ENCODE measurements at places on chromosomes 16 and 17.

- no peak for DNase-seq
Observed at GRCh38 chr17:60094754-60095153, 16.0 kb upstream of the HEATR6 start.

- no peak for DNase-seq
Observed at GRCh38 chr17:7404737-7405349, 946 bp upstream of the TMEM256 start.

- no peak for DNase-seq
Observed at GRCh38 chr16:2983706-2984136, 3.5 kb upstream of the PKMYT1 start.

DNA sequence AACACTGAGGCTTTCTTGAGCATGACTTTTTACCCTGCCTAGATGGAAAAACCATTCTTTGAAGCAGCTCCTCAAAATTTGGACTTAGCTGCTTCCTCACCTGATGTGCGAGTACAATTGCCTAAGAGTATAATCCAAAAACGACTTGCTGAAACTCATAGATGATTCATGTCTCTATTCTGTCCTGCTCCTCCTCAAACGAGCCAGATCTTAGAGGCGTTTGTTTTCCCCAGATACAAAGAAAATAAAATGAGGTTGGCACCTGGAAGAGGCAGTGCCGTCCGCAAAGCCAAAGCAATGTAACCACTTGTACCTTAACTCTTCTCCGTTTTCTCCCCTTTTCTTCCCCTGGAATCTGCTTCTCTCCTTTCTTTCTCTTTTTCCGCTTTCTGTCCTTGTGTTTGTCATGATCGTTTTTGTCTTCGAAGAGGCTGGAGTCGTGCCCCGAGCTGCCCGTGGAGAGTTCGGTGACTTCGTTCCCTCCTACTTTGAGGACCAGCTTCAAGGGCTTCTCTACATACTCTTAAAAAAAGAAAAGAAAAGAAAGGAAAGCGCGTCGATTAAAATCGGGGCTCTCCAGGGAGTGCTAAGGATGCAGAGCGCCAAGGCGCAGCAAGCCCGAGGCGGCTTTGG lies 895 bp downstream of the BRD7 start:
- no peak for DNase-seq

DNA sequence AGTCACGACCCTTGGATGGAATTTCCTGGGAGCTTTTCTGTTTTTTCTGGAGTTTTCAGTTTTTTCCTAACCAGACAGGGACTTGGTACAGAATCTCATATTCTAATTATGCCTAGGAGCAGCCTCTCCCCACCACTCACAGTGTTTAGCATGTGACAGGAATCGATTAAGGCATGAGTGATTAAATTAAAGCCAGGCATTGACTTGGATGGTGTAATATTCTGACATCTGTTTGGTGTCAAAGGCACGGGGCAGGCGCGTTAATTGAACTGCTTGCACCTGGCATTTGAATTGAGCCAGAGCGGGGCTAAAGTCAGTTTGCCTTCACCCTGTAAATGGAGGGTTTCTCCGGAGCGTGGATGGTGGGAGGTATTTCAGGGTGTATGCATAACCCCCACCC lies 11.9 kb downstream of the MAPT start:
- DNase-seq, result peak; percentile 45

GRCh38 chr17:65389426-65389825 lies 172.0 kb downstream of the AXIN2 start:
- DNase-seq, result no peak

DNA sequence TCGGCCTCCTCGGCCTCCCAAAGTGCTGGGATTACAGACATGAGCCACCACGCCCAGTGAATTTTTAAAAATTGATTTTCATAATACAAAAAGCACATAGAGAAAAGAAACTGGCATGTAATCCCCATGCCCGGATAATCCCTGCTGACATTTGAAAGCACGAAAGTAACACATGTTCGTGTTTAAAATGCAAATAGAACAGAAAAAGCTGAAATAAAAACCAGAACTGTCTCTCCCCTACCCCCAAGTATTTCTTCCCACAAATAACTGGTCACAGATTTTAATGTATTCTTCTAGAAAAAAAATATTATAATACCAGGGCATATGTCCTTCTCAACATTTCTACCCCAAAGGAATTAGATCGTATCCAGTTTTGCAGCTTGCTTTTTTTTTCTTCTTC lies 222.9 kb downstream of the SLC39A11 start:
- no peak for DNase-seq

GRCh38 chr17:17783116-17783824 lies 53.5 kb downstream of the SREBF1 start:
- DNase-seq, result peak; percentile 86

DNA sequence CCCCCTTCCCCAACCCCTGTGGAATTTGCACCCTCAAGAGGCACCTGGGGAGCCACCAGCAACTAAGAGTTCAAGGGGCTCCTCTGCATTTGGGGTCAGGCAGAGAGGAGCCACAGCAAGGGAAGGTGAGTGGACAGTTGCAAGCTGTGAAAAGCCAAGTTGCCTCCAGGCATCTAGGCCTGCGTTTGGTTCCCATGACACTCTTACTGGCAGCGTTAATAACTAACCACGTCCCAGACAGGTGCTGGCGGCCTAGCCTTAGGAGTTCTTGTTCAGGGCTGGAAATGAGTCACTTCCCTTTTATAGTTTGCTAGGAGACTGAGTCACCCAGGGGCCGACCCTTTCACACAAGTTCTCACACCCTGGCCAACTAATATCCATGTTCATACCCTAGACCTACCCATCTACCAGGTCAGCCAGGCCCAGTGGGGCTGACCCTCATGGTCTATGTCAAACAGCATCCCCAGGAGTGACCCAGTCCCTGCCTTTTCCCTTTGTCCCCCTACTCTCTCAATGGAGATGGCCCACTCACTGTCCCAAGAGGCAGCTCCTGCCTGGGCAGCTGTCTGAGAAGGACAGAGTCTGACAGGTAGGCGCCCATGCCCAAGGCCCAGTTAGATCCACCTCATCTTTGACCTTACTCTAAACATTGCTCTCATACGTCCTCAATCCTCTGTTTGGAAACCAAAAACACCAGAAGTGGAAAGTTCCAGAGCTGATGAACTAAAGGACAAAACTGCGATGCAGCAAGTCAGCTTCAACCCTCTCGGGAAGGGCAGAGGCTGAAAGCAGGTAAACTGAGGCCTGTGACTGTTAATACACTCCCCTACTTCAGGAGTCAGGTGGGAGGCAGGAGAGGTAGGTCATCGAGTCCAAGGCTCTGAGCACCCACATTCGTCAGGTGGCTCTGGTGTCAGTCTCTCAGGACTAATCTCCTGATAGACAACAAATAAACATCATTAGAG lies 300.6 kb downstream of the SOX9 start:
- no peak for DNase-seq

GRCh38 chr16:17026600-17027242 lies 444.0 kb downstream of the XYLT1 start:
- no peak for DNase-seq

DNA sequence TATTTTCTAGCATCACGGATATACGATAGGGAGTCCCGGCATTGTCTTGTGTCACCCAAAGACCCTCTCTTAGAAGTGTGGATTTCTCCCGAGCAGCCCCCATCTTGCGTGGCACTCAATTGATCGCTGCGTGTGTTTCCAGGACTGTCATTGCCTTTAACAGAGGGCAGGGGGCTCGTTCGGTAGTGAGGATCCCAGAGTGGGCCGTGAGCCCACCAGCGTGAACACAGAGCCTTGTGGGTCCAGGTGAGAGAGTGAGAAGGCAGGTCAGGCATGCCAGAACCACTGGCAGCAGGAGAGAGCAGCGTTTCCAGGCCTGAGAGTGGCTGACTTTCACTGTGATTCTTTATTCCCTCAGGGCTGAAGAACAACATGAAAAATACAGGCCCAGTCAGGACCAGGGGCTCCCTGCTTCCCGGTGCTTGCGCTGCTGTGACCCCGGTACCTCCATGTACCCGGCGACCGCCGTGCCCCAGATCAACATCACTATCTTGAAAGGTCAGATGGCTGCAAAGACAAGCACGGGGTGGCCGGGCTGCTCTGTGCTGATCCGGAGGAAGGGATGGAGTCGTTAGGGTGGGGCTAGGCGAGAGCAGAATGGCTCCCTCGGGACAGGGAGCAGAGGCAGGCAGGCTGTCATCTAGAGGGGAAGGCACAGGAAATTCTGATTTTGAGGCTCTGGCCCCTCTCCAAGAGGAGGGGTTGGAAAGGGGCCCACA lies 22.4 kb downstream of the C1QTNF1 start:
- no peak for DNase-seq

DNA sequence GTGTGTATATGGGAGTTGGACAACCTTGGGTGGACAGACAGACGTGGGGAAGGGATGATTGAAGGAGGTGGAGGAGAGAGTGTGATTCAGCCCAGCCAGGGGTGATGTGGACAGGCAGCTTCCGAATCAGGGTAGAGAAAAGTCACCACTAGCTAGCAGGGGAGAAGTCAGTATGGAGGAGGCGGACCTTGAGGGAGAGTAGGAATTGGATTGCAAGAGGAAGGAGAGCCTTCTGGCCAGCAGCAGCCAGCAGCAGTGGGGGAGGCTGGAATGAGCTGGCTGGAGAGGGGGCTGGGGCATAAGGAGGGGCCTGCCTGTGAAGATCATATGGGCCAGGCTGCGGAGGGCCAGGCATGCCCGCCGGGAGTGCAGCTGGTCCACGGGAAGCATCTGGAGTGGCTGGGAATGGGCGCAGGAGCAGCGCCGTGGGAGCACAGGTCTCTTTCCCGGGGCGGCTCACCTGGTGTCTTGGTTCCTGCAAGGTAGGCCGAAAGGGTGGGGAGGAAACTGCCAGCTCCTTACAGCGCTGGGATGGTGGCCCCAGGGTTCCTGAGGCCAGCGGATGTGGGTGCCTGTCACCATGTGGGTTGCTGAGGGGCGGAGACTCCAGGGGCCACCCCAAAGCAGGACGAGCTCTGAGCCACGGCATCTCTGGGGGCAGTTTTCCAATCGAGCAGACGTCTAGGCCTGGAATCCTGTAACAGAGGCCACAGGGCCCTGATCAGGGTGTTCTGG lies 235.3 kb downstream of the SEC14L1 start:
- DNase-seq, result no peak

GRCh38 chr17:81636505-81637288 lies at the start of the genes NPLOC4 and TSPAN10:
Gene NPLOC4 (minus strand): TSS chr17:81637112. CDS start chr17:81636930, 182 bp downstream.
Gene TSPAN10 (plus strand): TSS chr17:81637196. CDS start chr17:81642413, 5,217 bp downstream.
- DNase-seq, result peak; percentile 70

DNA sequence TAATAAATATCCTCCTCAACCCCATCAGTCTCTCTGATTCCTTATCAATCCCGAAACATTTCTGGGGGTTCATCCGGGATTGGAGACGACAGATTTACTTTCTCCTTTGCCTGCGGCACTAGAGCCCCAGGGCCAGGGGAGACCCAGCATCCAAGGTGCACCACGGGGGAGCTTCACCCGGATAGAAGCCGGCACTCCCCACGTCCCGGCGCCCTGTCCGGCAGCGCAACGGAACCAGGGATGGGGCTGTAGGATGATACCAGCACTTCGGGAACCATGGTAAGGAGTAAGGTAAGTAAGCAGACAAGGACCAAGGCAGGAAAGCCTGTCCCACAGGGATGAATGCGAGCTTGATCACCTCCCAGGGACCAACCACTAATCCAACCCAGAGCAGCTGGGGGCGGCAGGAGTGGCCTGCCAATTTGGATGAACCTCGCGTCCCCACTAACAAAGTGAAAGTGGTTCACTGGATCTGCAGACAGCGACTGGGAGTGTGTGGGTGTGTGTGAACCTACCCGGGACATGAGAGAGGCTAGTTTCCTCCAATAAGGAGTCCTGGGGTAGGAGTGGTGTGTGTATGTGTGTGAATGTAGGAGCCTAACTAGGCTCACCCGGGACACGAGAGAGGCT lies 11.9 kb downstream of the POLR3K start:
- DNase-seq, result no peak

- DNase-seq, result no peak
Observed at GRCh38 chr17:1398028-1398427, 2.0 kb downstream of the YWHAE start.

GRCh38 chr17:76527430-76528111 lies 9.9 kb downstream of the CYGB start:
- no peak for DNase-seq

DNA sequence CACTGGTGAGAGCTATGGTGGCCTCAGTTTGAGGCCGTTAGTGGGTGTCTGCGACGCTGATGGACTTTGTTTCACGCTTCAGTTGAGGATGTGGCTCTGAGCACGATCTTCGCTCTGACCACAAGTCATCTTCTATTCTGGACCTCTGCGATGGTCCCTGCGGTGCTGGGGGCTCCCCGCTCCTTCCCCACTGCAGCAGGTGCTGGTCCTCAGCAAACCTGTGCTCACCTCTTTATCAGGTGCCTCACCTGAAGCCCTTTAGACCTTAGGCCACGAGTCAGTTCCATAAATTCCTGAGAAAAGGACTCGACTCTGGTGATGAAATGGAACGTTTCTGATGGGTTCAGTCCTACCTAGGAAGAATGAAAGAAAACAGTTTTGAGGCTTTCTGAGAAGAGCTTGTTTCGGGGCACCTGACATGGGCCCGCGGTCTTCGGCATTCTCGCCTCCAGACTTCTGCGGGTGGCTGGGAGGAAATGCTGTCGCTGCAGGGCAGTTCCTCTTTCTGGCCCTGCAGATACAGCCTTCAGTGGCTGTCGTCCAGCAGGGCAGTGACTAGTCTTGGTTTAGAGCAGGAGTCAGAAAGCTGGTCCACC lies 4.7 kb downstream of the KCTD5 start:
- DNase-seq, result no peak

GRCh38 chr16:17691106-17691898 lies 220.5 kb upstream of the XYLT1 start:
- no peak for DNase-seq

GRCh38 chr17:77189148-77189547 lies 48.4 kb downstream of the SEC14L1 start:
- no peak for DNase-seq

GRCh38 chr17:79255456-79255855 lies 180.8 kb downstream of the ENGASE start:
- no peak for DNase-seq

- no peak for DNase-seq
Observed at GRCh38 chr16:51365715-51366114, 214.6 kb upstream of the SALL1 start.

- DNase-seq, result no peak
Observed at GRCh38 chr16:81481207-81481821, 36.7 kb downstream of the CMIP start.

DNA sequence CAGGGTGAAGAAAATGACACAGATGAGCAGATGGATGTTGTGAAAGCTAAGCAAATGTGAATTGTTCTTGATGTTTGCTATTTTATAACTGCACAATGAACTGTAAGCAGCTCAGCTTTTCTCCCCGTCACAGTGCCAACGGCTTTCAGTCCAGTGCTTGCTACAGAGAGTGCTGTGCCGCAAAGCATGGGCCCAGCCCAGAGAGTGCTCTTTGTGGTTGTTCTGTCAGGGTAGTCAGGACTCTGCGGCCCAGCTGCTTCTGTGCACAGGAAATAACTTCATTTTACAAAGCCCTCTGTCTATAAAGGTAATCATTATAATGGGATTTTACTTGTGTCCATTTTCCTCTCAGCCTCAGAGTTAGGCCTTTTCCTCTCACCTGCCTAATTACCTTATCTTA lies 39.1 kb downstream of the CDRT15 start:
- DNase-seq, result no peak

GRCh38 chr17:32266389-32267301 lies 1.0 kb downstream of the RHBDL3 start:
- no peak for DNase-seq

DNA sequence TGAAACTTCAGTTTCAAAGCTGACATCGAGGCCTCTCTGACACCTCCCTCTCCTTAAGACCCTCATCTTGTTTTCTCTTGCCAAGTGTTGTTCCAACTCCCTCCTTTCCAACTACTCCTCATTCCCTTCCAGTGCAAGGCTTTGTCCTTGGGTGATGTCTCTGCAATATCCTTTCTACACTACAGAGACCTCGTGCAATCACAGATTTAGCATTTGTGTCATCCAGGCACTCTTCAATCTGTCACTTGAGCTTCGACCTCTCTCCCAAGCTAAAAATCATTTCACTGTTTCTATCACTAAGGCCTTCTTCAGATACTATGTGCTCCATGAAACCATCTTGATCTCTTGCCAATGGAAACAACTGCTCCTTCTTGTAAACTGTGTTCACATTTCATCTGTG lies 31.6 kb downstream of the TEKT3 start:
- DNase-seq, result no peak
